ENCODE measurements at places on chromosomes 13 and 19. TPM values are rescaled to one million over a fixed set of nuclear protein-coding genes. Genes with fewer than 3 reads are reported as not detected.
A peak's percentile ranks its signal among the peaks of the same experiment; 100 is the strongest.

GFY gene
- not detected for total RNA-seq

CGB3 gene
- total RNA-seq, result not detected

ZNF440 gene
- total RNA-seq, result 7.7 TPM

DIAPH3 gene
- total RNA-seq, result 29.3 TPM

GRAMD1A gene
- 227 TPM for total RNA-seq

PEX11G gene
- 1.1 TPM for total RNA-seq

ZNF471 gene
- total RNA-seq, result 1.5 TPM

- no peak for DNase-seq
These were observed 24.3 kb downstream of the PDS5B start for GRCh38 chr13:32610538-32610937.

- DNase-seq, result no peak
These were observed 877.2 kb upstream of the PCDH20 start for GRCh38 chr13:62292714-62293480.

DNA sequence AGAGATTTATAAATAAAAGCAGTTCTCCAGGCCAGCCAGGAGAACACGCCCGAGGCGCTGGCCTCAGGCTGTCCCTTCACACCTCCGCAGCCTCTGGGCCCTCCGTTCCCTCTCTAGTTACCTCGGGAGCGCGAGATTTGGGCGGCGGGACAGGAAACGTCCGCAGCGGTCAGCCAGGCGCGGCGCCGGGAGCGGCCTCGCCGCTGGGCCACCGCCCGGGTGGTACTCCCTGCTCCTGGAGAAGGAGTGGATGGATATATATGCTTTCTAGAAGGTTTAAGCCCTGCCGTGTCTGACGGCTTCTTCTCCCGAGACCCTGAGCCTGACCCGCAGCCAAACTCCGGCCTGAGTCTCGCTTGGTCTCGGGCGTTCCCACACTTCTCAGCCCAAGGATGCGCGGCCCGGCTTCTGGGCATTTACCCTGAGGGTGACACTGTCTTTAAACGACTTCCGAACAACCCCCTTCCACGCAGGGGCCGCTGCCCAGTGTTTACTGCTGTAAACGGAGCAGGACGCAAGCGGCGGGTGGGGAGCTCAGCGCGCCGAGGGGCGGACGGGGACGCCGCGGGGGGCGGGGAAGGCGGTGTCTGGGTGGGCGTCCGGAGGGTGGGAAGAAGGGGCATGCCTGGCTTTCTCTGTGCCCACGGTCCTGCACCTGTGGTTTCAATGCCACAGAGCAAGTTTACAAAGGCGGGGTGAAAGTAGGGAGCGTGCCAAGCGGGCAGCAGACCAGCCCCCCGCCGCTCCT lies 2.0 kb upstream of the ZIC2 start:
- DNase-seq, result peak; percentile 27

GRCh38 chr19:13838435-13839129 lies 38.4 kb upstream of the NANOS3 start:
- no peak for DNase-seq

DNA sequence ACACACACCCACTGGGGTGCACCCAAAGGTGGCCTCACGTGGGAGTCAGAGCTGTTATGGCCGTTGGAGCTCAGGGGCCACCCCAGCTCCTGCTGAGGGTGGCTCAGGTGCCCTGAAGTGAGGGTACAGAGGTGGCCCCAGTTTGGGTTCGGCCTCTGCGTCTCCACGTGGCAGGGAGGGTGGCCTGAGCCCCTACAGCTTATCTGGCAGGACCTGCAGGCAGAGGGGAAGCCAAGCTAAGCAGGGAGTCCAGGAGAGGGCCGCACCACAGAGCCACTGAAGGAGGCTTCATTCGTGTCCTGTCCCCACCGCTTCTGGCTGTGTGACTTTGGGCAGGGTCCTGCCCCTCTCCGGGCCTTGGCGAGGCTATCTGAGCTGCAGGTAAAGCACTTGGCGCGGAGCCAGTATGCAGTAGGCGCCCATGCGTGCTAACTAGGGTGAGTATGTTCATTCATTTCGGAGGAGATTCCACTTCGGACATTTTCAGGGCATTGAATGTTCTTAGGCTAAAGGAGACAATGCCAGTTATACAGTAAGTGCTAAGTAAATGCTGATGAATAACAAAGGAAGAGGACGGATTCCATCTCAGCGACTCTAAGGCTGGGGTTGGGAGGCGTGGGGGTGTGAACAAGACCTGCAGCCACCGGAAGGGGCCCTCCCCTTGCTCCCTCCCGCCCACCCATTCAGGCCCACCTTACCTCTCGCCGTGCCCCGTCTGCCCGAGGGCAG lies 4.9 kb downstream of the REX1BD start:
- DNase-seq, result peak; percentile 39

GRCh38 chr19:1874554-1875185 lies 10.6 kb downstream of the ABHD17A start:
- no peak for DNase-seq

DNA sequence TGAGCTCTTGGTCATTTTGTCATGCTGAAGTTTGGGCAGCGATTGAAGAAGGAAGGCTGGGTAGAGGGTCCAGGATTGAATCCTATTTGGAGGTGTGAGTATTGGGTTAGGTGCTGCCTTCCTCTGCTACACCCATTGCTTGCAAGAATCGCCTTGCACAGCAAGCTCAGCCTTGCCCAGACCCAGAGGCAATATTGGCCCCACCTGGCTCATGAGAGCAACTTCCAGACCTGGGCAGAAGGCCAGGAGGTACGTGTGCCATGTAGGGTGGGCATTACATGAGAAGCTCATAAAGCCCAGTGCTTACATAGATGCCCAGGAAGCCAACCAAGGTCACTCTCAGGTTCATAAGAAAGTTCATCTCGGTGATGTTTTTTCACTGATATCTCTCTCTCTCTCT lies 718.0 kb downstream of the EFNB2 start:
- no peak for DNase-seq

DNA sequence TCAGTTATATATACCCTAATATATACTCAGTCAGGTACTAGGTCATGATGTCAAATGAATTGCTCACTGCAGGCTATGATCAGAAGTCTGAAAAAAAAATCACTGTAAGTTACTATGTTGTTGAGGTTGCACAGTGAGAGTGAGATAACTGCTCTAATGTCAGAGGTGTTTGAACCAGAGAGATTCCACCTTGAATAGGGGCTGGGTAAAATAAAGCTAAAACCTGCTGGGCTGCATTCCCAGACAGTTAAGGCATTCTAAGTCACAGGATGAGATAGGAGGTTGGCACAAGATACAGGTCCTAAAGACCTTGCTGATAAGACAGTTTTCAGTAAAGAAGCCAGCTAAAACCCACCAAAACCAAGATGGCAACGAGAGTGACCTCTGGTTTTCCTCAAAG lies 10.2 kb downstream of the EPSTI1 start:
- no peak for DNase-seq

- no peak for DNase-seq
These were observed 28.1 kb downstream of the SLC7A1 start for GRCh38 chr13:29567411-29567810.

- peak; percentile 94 for DNase-seq
These were observed 2.7 kb upstream of the CNN1 start for GRCh38 chr19:11535792-11536595.

DNA sequence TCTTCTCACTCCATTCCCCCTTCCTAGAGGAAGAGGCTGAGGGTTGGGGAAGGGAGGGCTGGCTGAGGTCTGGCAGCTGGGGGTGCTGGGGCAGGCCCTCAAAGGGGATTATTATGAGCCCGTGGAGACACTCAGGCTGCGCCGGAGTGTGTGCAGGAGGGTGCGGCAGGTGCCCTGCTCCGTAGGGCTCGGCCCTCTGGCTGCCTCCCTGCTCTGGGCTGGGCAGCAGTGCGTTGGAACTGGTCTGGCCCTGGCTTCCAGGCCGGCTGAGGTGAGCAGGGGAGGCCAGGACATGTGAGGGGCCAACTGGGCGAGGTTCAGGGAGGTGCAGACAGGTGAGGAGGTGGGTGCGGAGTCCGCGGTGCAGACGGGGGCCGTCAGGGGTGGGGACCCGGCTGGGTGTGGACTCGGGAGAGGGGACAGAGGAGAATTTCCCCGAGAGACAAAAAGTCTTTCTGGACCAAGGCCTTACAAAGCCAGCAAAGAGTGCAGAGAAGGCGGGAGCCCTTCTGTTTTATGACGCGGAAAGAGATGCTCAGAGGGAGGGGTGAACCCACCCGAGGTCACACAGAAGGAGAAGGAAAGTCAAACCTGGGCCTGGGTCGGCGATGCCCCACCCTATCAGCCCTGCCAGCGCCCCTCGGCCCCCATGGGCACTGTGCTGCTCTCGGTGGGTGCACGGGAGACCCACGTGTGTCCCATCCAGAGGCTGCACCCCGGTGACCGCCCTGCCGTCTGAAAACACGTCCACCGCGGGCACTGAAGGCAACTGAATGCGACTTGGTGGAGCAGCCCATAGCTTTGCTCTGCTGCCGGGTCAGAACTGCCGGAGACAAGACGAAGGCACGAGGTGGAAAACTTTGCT lies 31.0 kb downstream of the PIP5K1C start:
- DNase-seq, result no peak

- no peak for DNase-seq
These were observed 1210.1 kb downstream of the DIAPH3 start for GRCh38 chr13:58953638-58954037.

DNA sequence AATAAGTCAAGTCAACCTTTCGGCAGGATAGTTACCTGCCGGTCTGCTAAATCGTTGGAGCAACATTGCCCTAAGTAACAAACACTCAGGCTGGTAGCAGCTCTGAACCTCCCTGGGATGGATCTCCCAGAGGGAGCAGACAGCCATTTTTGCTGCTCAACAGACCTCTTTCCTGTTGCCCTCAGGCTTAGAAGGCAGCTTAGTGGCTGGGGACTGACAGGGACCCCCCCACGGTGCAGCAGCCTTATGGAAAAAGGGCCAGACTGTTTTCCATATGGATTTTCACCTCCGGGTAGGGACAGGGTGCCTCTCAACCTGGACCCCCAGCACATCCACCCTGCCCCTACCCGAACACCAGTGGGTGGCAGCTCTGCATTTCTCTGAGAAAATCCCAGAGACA lies 49.7 kb downstream of the UBL3 start:
- DNase-seq, result no peak

DNA sequence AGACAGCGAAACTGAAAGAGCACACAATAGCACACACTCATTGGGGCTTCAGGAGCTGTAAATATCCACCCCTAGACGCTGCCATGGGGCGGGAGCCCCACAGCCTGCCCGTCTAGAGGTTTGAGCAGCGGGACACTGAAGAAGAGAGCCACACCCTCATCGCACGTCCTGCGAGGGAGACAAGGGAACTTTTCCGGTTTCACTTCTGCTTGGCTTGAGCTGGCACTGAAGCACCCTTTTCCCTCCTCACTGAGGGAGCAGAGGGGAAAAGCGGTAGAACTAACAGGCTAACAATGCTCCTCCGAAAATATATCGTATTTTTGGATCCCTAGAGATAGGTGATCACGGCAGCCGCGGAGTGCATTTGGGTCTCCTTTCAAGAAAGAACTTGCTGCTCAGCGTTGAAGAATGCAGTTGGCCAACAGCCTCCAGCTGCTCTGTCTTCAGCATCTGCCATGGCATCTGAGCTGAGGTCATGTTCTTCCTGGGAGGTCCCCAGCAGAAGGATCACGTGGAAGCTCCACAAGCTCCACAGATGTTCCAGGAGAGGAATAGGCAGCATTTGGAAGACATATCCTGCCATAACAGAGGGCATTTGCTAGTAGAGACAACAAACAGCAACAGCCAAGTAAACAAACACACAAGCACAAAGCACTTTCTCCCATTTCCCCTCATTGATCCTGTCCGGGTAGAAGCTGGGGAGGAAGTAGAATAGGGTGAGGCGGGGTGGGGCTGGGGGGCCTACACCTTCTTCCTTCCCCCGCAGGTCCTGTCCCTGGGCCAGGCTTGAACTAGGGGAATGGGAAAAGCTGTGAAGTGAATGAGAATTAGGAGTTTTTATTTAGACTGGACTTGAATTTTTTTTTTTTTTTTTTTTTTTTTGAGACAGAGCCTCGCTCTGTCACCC lies 44.8 kb upstream of the ALOX5AP start:
- DNase-seq, result peak; percentile 31

DNA sequence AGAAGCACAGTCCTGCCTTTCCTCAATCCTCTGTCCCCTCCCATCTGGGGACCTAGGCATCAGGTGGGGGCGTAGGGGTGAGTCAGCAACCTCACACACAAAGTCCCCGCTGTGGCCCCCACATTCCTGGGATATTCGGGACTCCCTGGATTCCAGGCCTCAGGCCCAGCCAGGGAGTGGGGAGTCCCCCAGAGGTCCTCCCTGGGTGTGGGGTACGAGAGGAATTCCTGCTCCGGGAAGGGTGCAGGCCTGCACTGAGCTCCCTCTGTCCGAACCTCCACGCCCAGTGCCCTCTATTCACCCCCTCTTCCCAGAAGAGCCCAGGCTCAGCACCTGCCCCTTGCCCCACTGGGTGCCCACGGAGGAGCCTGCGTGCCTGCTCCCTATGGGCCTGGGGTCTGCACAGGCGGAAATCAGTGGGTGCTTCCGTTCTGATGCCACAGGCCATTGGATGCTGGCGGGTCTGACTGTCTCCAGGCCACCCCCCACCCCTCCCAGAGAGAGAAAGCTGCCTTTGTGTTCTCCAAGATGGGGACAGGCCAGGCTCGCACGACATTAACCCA lies 3.4 kb downstream of the CADM4 start:
- DNase-seq, result no peak

- no peak for DNase-seq
These were observed 647 bp upstream of the ELF1 start for GRCh38 chr13:41019578-41020347.

GRCh38 chr13:83709426-83710132 lies 172.7 kb downstream of the SLITRK1 start:
- DNase-seq, result no peak

DNA sequence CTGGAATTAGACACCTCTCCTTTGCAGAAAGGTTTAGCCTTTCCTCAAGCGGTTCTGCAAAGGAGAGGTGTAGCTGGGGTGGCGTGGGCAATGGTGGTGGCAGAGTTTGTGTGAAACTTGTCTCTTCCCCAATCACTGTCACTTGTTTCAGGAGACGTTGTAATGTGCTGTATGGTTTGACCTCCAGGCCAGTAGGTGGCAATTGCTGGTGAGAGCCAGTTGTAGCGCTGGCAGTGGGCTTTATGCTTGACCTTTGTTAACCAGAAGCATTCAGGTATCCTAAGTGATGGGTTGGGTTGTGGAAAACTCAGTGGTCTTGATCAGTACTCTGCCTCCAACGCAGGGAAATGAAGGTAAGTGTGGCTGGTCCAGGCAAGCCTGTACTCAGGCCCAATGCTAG lies 12.7 kb upstream of the LILRA5 start:
- no peak for DNase-seq

DNA sequence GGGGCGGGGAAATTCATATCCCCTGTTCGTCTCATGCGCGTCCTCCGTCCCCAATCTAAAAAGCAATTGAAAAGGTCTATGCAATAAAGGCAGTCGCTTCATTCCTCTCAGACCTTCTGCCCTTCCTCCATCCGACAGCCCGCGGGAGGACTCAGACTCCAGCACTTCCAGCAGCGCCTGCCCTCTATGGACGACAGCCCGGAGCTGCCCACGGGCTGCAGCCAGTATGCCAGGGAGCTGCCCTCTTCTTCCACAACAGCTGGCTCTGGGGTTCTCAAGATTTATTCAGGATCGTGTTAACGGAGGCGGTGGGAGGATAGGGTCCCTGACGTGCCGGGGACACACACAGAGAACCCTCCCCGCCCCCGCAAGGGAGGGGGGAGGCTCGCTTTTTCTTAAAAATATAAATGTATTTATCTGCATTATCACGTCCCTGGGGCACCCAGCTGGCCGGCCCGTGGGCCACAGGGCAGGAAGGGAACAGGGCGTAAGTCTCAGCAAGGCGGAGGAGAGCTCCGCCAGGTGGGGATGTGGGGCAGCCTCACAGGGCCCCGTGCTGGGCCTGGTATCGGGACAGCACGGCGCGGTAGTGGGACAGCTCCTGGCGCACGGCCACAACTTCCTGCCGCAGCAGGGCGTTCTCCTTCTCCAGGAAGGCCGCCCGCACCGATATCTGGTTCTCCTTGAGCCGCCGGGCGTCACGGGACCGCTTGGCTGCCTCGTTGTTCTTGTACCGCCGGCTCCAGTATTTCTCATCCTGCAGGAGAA lies 6.7 kb downstream of the DBP start:
- DNase-seq, result peak; percentile 22

Data from activated CD4-positive, alpha-beta T cell treated with anti-CD3 and anti-CD28 coated beads for 36 hours (primary cell).